Activated T-helper 17 cell treated with anti-CD3 and anti-CD28 coated beads, Interleukin-2, amount 50 U/mL, for 72 hours (primary cell): ENCODE measurements at places on chromosomes 4 and X.

DNA sequence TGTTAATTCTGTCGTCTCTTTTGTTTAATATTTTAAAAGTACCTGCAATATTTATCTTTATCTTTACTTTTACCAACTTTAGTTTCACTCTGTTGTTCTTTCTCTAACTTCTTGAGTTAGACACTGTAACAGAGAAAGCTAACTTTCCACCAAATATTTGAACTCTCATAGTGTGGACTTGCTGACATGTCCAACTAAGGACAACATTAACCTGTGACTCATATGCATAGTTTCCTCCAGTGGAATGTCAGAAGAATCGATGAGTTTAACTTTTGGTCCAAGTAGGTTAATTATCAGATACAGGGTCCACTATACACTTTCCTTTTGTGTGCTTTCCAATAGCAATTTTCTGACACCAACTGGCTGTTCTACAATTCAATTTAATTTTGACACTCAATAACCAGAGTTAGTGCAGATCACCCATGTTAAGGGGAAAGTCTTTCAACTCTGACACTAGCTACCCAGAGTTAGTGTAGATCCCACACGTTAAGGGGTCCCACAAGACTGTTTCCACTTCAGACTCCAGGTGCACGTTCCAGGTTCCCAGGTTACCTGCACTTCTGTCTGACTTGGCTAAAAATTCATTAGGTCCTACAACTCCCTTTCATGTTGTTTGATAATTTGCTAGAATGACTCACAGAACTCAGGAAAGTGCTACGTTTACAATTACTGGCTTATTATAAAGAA lies 559.0 kb upstream of the AMOT start:
- ATAC-seq, result no peak

DNA sequence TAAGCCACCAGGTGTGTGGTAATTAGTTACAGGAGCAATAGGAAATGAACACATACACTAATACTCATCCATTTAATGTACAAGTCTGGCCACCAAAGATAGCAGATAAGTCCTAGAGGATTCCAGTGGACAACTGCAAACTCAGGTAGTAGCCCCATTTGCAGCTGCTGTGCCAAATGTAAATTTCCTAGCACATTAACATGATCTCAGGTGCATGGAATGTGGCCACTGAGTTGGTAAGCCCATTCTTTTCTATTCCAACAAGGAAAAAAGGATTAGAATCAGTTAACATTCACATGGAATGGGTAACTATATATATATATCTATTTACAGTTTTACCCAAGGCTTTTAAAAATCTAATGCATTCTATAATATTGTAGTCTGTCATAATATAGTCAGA lies 23.3 kb upstream of the FRAS1 start:
- ATAC-seq, result no peak

DNA sequence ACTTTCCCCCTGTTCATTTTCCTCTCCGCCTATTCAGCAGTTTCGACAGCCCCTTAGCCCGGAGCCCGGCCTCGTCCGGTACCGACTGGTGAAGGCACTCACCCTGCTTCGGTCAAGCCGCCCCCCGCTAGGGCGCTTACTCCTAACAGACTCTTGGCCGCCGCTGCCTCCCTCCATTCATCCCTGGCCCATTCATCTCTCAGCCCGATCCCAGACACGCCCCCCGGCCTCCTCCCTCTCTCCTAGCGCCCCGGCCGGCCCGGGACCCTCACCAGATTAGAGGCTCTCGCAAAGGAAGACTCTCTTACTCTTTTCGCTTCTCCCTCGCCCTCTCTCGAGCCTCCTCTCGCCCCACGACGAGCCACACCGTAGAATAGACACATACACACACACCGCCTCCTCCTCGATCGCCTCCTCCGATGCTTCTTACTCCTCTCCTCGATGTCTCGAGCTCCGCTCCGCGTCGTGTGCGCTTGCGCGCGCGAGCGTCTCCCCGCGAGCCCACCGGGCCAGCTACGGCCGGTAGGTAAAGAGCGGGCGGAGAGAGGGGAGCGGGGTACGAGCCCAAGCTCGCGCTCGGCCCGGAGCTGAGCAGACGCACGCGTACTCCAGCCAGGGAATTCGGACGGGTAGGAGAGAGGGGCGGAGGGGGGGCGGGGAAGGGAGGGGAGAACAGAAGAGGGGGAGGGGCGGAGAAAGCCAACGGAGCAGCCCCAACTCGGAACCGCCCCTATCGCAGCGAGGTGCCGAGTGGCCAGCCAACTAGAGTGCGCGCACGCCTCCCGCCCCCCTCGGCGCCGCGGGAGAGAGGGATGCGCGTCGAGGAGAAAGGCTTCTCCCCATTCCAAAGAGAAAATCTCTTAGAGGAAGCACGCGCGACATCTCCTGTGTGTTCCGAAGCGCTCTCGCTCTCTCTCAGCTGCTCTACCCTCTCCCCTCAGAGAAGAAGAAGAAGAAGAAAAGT lies at the start of gene WNK3:
Gene WNK3, minus strand, starts transcription at position 633 of the 964 bp plus-strand sequence.
- peak; percentile 82 for ATAC-seq

DNA sequence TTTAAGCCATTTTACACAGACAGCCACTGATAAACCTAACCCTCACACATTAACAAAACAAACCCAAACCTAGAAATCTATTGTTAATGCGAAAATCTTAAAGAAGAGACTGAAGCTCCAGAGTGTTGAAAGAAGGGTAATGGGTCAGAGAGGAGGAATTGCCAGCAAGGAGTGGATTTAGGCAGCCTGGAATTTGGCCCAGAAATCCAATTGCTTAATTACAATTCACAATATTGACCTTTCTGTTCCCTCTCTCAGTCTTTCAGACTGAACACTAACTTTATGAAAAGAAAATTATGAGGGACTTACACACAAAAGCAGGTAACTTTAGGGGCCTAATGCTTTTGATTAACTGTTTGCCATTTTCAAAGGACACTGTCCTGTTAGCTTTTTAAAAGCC lies 185.2 kb upstream of the GPC4 start:
- ATAC-seq, result no peak

DNA sequence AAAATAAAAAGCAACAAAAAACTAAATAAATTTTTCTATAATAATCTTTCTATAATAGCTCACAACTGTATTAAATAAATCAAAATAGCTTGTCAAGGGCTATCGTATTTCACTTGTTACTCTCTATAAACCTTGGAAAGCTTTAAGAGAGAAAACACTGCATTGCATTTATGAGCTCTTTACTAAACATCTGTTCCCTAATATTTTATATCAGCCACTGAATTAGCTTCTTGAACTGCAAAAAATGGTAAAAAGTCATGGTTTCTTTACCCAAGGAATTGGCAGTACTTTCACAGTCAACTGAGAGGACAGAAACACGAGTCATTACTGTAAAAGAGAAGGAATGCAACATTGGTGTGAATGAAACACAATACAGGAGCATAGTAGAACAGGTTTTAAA lies 671.2 kb downstream of the PCDH18 start:
- no peak for ATAC-seq

- ATAC-seq, result no peak
Observed at GRCh38 chr4:21476757-21477156, 471.8 kb downstream of the KCNIP4 start.

DNA sequence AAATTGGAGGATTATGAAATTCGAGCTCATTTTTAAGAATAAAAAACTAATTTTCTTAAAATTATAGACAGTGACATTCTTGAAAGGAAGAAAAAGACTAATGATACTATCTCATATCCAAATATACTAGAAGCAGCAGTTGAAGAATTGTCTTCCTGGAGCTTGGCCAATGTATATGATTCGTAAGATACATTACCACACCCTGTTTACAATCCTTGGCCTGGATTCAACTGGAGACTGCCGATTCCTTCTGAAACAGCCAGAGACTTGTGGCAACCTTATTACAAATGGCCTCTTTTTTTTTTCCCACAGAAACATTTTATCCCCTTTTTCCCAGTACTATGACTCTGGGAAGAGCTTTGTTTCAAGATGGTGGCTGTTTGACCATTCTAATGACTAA lies 571.2 kb upstream of the FAT1 start:
- ATAC-seq, result no peak

GRCh38 chr4:84151574-84151973 lies 347.5 kb downstream of the NKX6-1 start:
- ATAC-seq, result no peak

- ATAC-seq, result no peak
Observed at GRCh38 chrX:22742174-22742573, 257.6 kb upstream of the DDX53 start.

GRCh38 chrX:67781132-67781531 lies 237.3 kb downstream of the AR start:
- no peak for ATAC-seq

DNA sequence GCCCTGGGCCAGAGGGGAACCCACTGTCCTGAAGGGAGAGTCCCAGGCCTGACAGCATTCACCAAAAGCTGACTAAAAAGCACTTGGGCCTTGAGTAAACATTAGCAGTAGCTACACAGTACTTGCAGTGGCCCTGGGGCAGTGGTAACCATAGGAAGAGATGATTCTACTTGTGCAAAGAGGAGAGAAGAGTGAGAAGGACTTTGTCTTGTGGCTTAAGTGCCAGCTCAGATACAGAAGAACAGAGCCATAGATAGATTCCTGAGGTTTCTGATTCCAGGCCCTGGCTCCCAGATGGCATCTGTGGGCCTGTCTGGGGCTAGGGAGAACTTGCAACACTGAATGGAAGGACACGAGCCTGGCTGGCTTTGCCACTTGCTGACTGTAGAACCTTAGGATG lies 100.5 kb downstream of the PTCHD1 start:
- ATAC-seq, result no peak

GRCh38 chr4:44071959-44072955 lies 376.4 kb downstream of the KCTD8 start:
- ATAC-seq, result no peak

DNA sequence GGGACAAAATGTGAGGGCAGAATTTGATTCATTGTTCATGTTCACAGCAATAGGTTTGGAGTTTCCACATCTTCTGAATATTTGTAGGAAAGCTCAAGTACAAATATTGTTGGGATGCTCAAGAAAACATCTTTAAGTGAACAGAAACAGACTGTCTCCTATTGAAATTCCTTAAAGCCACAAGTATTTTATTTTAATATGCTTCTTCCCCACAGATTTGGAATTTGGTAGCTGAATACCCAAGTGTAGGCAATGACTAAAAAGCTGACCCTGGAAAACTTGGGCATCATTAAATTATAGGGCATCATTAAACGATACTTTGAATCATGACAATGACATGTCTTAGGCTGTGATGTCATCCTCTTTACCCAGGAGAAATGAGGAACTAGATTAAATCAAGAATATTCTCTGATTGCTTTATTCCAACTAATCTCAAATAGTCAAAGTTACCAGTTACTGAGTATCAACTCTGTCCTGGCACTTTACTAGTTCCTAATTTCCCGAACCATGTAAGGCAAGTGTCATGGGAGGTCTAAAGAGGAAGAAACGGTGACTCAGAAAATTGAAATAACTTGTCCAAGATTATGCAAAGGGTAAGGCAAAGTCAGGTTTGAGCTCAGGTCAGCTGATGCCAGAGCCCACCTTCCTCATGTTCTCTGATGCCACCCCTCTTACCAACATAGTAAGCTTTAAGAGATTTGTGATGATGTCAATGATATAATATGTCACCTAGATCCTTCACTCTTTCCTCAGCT lies 223.1 kb upstream of the LEF1 start:
- ATAC-seq, result no peak

GRCh38 chr4:61086357-61086756 lies 113.8 kb upstream of the ADGRL3 start:
- no peak for ATAC-seq

- no peak for ATAC-seq
Observed at GRCh38 chrX:97322401-97322800, 438.7 kb downstream of the RPA4 start.

DNA sequence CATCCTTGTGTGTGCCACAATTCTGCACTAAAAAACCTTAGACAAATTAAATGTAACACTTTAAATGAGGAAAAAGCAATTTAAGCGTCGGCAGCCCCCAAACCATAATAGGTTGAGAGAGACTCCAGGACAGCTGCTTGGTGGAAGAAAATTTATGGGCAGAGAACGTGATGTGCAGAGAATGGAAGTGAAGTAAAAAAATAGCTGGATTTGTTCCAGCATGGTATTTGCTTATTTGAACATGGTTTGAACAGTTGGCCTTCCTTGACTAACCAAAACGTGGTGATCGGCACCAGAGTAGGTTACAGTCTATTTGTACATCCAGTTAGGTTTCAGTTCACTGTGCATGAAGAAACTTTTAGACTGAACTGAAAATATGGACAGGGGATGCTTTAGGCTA lies 343.0 kb upstream of the CPEB2 start:
- ATAC-seq, result no peak

DNA sequence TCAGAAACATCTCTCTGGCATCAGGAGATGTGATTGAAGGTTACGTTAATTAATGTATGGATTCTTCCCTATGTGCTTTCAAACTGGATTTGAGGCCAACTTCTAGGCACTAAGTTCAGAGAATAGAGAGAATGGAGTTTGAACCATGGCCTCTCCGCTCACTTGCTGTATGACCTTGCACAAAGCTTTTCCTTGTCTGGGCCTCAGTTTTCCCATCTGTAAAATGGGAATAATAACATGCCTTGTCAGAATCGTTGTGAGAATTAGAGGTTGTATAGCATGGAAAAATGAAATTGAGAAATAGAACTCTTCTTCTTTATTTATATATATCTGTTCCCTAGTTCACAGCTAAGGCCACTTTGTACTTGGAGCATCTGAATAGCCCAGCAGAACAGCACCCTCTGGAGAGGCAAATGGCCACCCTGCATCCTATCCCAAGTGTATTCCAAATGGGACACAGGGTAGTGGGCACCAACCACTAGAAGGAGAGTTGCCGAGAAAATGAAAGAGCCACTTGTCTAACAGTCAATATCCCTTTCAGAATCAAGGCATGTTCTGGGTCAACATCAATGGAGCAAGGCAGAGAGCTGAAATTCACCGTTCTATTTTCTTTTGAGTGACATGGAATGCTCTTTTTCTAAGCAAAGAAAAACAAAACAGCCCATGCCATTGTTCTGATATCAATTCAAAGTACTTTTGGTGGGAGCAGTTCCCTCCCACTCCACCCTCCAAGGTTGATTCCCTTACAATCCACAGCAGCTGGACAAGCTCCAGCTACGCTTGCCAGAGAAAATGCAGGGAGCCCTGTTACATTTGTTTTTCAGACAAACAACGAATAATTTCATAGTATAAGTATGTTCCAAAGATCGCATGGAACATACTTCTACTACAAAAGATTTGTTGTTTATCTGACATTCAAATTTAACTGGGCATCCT lies 23.3 kb upstream of the MTM1 start:
- no peak for ATAC-seq

GRCh38 chr4:147975933-147976928 lies 244.3 kb downstream of the ARHGAP10 start:
- ATAC-seq, result no peak

DNA sequence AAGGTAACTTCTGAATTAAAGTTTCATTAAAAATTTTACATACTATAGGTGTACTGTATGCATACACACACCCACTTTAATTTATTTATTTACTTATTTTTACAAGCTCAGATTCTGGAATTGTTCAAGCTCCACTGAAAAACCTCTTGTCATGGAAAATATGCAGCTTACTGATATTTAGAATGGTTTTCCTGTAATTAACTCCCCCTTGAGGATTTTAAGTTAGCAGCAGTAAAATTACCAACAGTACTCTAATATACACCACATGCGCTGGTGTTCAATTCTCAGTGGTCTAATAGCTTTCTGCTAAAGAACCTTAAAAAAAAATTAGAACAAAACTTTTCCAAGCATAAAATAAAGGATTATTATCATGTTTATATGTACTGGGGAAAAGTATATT lies 12.0 kb downstream of the MAB21L2 start:
- ATAC-seq, result no peak
